ENCODE measurements at places on chromosomes 11 and 22.

- peak; percentile 84 for DNase-seq
Observed at GRCh38 chr11:129117595-129118350, 74.4 kb downstream of the ARHGAP32 start.

DNA sequence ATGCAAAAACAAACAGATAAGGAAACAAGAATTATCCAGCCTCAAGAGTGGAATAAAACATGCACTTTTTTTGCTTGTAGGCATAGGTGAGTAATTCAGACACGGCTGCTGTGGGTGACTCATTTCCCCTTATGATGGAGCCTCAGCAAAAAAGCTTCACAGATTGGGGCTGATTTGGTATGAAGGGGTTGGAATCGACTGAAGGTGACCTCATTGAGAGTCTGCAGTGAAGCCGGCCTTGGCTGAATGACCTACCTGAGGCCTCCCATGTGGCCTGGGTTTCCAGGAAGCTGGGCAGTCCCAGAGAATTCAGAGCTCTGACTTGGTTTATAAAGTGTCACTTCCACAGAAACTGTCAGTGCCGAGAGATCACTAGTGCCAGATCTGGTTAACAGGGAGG lies 34.2 kb upstream of the VPREB1 start:
- no peak for DNase-seq

DNA sequence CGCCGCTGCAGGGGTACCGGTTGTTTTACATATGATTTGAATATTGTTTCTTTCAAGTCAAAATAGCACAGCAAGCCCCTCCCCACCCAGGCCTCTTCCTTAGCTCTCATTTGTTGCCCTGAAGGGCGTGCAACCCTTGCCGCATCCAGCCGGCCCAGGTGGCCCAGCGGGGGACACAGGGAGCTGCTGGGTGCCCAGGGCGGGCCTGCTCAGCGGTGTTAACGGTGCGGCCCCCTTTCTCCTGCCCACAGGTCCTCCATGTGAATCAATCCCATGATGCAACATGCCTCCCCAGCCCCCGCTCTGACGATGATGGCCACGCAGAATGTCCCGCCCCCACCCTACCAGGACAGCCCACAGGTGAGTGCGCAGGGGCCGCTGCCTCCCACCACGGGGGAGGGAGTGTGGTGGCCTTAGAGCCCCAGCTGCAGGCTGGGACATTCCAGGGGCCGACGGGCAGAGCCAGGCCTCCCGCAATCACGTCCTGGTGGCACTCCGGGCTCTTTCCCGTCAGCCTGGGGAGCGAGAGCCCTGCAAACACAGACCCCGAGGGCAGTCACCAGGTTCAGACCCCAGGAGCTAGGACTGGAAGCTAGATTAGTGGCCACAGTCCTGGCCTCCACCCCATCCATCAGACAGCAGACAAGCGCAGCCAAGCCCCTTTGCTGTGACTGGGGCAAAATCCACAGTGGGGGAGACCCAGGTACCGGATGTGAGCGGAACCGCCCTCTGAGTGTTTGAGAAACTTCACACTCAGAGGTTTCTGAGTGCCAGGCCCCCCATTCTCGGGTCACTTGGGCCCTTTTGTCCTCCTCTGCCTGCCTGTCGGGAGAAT lies 144.8 kb downstream of the FEZ1 start:
- DNase-seq, result no peak

GRCh38 chr22:44842417-44842816 lies 90.0 kb downstream of the ARHGAP8 start:
- DNase-seq, result no peak

- DNase-seq, result no peak
Observed at GRCh38 chr11:106105986-106106385, 28.5 kb downstream of the AASDHPPT start.

DNA sequence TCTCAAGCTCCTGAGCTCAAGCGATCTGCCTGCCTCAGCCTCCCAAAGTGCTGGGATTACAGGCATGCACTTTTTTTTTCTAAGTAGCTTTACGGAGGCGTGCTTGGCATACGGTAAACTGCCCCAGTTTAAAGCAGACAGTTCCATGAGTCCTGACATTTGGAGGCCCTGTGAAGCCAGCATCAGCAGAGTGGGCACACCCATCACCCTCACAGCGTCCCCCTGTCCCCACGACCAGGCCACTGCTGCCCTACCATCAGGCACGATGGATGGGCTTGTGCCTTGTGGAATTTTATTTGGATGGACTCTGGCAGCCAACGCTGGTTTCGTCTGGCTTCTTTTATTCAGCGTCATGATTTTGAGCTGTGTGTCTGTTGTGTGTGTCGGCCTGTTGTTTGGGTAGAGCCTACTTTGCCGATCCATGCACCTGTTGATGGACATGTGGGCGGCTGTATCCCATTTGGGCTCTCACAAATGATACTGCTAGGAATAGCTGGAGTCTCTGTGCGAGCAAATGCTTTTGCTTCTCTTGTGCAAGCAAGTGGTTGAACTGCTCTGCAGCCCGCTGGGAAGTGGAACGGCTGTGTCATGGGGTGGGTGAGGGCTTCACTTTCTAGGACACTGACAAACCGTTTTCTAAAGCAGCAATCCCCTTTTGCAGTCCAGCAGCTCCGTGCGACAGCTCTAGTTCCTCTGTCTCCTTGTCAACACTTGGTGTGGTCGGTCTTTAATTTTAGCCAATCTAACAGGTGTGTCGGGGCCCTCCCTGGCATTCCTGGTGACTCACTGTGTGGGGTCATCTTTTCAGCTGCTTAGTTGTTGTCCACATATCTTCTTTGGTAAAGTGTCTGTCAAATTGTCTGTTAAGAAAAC lies 23.8 kb downstream of the KCNQ1 start:
- DNase-seq, result no peak

DNA sequence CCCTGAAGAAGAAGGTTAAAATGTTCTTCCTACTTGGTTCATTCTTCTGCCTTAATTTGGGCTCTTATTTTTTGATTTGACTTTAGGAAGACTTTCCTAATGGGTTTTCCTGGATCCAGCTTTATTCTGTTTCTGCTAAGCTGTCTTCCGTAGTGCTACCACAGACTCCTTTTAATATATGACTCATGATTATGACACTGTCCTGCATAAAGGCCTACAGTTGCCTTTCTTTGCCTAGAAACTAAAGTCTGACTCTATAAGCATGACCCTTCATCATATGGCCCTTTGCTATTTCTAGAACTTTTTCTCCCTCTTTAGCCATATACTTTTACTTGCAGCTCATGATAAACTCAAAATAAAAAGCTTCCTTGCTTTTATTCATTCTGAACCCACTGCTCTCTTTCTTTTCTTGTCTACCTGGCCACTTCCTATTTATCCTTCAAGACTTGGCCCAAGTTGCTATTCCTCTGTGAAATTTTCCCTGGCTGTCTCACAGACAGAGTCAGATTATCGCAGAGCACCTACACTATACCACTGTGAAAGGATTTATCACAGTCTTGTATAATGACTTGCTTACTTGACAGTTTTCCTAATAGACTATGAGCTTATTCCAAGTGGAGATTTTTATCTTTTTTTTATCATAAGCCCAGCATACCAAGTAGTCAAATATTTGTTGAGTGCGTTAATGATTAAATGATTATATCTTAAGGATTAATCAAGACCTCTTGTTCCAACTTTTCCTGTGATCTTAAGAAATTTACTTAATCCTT lies 24.7 kb downstream of the TBCEL start:
- no peak for DNase-seq

- no peak for DNase-seq
Observed at GRCh38 chr11:45031912-45032519, 81.3 kb upstream of the TP53I11 start.

GRCh38 chr11:68641880-68642279 lies 42.5 kb upstream of the GAL start:
- DNase-seq, result no peak

GRCh38 chr11:131070365-131070764 lies 154.1 kb upstream of the SNX19 start:
- no peak for DNase-seq

DNA sequence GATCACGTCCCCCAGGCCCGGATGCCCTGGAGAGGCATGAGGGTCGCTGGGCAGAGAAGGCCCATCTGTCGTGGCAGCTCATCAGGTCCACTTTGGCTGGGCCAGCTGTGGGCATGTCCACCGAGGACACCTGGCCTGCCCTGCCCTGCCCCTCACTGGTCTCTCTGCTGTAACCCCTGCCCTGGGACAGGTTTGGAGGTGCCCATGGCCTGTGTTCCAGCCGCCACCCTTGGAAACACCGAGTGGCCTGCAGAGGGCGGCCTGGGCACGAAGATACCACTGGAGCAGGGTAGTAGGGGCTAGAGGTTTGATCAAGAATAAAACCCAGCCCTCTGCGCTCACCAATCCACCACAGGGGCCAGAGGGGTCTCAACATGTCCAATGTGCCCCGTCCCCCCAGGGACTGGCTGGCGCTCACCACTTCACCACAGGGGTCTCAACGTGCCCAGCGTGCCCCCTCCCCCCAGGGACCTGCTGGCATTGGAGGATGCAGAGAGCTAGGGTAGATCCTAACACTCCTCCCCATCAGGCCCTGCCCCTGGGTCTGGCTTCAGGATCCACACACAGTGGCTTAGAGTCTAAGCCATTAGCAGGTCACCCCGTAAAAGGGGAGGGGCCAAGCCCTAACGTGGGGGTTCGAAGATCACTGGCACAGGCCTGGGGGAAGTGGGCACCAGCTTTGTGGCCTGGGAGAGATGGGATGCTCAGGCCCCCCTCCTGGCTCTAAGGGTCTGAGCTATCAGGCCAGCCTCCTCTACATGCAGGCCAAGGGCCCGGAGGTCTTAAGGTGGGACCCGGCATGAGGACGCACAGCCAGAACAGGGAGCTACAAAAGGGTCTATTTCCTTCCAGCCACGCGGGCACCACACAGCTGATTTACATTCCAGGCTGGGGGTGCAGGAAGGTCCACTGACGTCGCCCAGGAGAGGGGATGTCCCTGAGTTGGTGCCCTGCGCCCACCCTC lies 1.3 kb upstream of the HDAC10 start:
- peak; percentile 39 for DNase-seq

- no peak for DNase-seq
Observed at GRCh38 chr11:2838091-2838490, 47.5 kb downstream of the CDKN1C start.

DNA sequence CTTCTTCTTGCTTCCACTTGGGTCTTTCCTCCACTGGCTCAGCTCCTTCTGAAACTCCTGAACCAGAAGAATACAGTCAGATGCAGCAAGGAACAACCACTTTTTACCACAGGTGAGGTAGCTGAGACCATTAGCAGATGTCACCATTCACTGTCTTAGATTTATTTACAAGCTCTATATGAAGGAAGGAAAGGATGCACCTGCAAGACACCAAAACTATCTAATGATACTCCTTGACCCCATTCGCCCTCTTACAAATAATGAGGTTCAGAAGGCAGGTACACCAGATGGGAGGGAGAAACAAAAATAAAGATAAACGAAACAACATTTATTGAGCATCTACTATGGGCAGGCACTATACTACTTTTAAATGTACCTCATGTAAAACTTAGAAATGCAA lies 10.3 kb downstream of the TFIP11 start:
- DNase-seq, result no peak

DNA sequence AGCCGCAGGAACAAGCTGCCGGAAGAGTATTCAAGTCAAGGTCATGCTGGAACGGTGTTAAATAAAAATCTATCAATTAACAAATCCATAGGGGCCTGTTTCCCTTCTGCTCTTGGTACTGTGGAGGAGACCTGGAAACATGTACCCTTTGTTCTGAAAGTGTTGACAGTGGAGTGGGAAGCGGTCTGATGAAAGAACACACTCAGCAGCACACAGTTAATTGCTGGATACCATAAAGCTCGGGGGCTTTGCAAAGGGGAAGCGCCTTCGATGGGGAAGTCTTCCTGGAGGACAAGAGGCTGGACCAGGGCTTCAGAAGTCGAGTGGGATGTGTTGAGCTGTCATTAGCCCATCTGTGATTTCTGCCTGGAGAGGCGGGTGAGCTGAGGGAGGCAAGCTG lies 112.5 kb upstream of the CLPB start:
- no peak for DNase-seq

GRCh38 chr11:80849253-80849652 lies 1408.4 kb upstream of the TENM4 start:
- DNase-seq, result no peak

GRCh38 chr22:40043081-40043480 lies 48.3 kb downstream of the FAM83F start:
- DNase-seq, result peak; percentile 2
